SHP77 treated with DMSO at 0.1 percent for 48 hours (cell line): ENCODE measurements at places on chromosomes 6 and 20.
A peak's percentile ranks its signal among the peaks of the same experiment; 100 is the strongest.

DNA sequence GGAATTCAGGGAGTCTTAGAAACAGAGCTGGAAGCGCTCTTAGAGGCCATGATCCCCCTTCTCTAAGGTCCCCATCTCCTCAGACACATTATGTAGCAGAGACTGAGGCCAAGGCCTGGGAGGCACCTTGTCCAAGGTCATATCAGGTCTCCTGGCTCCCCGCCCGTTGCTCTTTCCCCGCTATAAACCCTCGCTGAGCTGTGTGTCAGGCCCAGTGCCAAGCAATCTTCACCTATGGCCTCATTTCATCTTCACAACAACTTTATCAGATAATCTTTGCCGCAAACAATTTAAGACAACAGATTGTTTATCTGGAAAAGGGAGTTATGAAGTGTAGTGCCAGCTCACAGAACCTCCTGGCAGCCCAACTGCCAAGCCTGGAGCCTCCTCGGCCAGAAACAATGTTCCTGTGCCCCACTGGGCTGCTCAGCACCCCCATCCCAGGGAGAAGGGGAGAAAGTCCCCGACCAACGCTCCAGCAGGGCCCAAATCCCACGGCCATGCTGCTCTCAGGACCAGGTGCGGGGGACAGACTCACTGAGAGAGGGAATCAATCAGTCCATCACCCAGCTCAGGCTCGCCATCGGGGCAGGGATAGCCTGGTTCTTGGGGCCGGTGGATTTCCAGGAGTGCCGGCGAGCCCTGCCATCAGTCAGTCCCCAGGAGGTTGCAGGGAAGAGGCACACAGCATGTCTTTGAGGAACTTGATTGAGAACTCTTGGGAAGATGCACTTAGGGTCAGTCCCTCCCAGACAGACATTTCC lies 16.9 kb upstream of the FANCE start:
- no peak for DNase-seq

- DNase-seq, result no peak
Measured at GRCh38 chr6:1395506-1395905, 6.1 kb downstream of the FOXF2 start.

- DNase-seq, result no peak
Measured at GRCh38 chr6:49468042-49468441, 4.9 kb downstream of the CENPQ start.

DNA sequence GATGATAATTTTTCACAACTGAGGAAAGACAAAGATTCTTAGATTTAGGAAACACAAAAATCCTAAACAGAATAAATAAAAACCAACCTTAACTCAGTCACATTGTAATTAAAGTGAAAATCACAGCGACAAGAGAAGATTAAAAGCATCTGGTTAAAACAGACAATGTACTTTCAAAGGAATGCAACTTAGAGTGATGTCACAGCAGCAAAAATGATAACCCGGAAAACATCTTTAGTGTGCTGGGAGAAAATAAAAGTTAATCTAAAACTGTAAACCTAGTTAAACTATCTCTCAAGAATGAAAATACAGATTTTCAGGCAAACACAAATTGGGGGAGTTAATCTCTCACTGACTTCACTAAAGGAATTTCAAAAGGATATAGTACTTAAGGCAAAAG lies 76.8 kb upstream of the OGFRL1 start:
- no peak for DNase-seq

- no peak for DNase-seq
Measured at GRCh38 chr6:16222826-16223225, 15.6 kb upstream of the GMPR start.

DNA sequence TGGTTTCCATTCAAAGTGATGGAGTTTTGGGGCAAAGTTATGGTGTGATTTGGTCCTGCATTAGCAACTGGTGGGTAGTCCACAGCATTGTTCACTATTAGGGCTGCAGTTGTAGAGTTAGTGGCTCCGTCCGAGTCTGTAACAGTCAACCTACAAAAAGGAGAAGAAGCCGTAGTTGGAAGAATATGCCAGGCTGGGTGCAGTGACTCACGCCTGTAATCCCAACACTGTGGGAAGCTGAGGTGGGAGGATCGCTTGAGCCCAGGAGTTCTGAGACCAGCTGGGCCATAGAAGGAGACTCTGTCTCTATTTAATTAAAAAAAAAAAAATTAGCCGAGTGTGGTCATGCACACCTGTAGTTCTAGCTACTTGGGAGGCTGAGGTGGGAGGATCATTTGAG lies 69.5 kb downstream of the KIAA0319 start:
- DNase-seq, result no peak

GRCh38 chr20:59145247-59145923 lies 18.2 kb upstream of the ZNF831 start:
- DNase-seq, result no peak

- DNase-seq, result no peak
Measured at GRCh38 chr20:47667531-47668312, 117.6 kb downstream of the SULF2 start.

DNA sequence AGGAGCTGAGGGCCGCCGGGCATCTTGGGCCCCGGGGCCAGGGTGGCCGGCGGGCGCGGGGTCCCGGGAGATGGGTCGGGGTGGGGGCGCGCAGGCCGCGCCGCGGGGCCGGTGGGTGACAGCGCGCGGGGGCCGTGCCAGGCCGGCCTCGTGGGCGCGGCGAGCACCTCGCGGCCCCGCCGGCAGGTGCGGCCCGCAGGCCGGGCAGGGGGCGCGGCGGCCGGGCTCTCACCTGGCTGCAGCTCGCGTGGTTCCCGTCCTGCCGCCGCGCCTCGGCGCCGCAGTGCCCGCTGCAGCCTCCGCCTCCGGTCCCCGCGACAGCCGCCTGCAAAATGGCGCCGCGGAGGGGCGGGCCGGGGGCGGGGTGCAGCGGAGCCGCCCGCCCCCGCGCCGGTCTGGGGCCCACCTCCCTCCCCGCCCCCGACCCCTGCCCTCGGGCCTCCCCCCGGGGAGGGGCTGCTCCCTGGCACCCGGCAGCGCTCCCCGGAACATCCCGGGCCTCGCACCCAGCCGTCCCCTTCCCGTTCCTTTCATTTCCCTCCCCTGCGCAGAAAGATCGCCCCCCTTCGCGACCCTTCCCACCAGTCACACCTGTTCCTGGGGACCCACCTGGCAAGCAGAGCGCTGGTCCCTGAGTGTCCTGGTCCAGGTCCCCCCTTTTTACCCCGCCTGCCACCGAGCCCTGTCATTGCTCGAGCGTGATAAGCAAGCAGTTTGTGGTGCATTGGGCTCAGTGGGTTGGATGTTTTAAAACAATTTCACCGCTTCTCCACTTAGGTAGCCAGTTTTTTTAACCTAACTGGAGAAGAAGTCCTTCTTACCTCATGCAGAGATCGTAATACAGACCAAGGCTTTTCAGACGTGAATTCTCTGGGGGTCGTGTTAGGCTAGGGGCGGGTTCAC lies at the start of gene SLC23A2:
TSS of gene SLC23A2 (minus strand) at position 337 of the 903 bp plus-strand sequence. CDS start 68,948 bp downstream, outside the sequence.
- no peak for DNase-seq

- no peak for DNase-seq
Measured at GRCh38 chr20:35653893-35654292, 10.8 kb downstream of the CPNE1 start.

DNA sequence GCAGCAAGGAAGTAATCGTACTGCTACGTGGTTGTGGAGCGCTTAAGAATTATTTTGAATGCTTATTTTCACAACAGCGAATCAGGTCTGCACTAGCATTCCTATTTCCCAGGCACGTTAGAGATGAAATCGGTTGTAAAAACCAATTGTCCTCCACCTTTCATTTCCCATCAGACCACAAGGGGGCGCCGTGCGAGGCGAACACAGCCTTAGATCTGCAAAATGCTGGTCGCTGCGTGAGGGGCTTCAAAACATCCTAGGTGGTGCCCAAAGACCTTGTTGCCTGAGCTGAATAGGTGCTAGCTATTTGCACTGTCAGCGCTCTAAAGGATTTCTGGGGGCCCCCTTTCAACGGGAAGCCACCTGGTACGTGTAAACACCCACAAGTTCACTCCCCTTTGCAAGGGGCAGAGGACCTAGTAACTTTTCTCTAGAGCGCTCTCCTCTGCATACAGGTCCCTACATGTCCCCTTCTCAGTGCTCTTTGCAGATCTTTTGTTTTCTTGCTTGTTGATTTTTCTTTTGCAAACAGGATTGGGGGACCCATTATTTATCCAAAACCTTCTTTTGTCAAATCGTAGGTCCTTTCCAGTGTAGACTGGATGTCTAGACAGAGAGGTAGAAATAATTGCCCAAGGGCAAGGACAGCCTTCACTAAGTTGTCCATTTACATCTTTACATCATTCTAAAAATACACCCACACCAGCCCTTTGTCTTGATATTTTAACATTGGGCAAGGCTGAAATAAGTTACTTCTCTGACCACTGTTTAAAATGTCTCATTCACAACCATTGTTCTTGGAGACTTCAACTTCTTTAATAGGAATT lies 59.8 kb downstream of the NEDD9 start:
- DNase-seq, result peak; percentile 6

DNA sequence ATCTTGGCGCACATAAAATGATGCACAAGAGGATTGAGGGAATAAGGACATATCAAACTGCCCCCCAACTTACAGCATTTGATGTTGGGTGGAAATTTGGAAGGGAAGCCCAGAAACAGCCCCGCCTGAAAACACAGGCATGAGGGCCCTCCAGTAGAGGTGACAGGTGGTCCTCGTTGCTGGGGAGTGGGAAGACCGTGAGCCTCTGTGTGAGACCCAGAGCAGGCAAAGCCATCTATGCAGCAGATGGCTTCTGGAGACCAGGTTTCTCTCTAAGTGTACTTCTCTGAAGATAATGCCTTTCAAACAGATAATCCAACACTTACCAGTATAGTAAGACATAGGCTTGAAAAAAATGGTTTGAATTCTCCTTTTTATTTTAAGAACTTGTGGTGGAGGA lies 132.2 kb upstream of the INSM1 start:
- peak; percentile 57 for DNase-seq

DNA sequence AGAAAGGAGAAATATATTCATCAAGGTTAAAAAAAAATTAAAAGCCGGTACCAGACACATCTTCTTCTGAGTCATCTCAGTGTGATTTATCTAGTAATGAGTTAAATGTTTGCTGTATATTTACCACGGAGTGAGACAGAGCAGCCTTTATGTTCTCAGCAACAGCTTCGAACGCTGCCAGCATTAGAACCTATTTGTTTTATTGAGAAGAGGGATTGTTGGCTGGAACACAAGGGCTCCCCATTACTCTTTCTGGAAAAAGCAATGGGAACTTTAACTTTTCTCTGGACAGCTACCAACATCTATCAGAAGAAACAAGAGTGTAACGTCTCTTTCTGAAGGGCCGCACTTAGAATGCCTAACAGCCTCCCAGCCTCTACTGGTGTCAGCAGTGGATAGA lies 105.3 kb upstream of the TAB2 start:
- DNase-seq, result no peak

- no peak for DNase-seq
Measured at GRCh38 chr6:16511723-16512489, 249.4 kb downstream of the ATXN1 start.

GRCh38 chr20:33916768-33917167 lies 76.9 kb upstream of the RALY start:
- no peak for DNase-seq

DNA sequence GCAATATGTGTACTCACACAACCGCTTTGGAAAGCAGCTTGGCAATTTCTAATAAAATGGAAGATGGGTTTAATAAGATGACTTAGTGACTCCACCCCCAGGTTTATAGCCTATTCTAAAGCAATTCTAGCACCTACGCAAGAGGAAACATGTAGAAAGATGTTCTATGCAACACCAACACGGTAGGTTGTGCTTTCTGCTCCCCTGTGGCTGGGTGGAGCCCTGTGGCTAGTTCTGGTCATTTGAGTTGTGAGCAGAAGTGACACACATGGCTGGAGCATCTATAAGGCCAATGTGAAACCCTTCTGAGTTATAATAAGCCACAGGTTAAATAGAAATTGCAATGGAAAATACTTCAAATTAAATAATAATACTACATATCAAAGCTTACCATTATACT lies 310.7 kb downstream of the CD83 start:
- no peak for DNase-seq

GRCh38 chr6:72699159-72699558 lies 77.3 kb downstream of the KCNQ5 start:
- DNase-seq, result no peak

DNA sequence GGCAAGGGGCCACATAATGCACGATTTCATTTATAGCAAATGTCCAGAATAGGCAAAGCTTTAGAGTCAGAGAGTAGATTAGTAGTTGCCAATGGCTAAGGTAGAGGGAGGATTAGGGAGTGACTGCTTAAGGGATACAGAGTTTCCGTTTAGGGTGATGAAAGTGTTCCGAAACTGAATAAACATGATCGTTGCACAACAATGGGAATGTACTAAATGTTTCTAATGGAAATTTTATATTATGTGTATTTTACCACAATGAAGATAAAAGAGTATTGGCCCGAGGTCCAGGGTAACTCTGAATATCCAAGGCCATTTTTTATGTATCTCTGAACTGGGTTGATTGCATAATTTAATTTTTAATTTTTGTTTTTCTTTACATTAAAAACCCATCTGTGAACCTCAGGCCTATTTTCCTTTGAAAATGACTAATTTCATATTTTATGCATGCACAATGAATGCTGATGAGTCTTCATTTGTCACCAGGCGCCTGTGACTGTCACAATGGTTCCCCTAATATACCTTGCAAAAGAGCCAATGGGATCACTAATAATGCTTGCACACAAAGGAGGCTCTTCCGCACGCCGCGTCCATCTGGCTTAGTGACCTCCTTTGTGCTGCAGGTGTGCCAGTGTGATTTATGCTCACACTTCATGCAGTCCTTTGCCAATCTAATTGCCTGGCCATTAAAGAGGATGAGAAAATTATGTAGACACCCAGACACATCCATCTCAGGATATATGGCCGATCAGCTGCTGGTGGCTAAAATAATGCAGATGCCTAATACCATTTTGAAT lies 612.5 kb downstream of the CDH26 start:
- DNase-seq, result peak; percentile 75

- no peak for DNase-seq
Measured at GRCh38 chr20:60516442-60516841, 558.2 kb downstream of the CDH26 start.

DNA sequence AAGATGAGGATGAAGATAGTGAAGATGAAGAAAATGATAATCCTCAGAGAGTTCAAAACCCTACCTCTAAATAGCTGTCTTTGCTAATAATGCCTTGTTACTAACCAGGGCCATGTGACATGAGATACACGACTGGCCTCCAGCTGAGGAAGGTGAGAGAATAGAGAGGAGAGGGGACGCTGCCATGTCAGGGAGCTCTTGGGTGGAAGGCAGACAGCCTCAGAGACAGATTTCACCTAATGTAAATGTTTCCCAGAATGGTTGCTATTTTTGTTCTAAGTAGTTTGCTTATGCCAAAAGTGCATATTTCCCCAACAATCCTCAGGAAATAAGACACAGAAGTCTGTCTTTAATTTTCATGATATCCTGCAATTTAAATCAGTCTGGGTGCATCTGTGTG lies 138.4 kb downstream of the ELOVL4 start:
- no peak for DNase-seq

- DNase-seq, result no peak
Measured at GRCh38 chr6:148746363-148747144, at the start of gene UST. Gene UST, plus strand, starts transcription at chr6:148747030. Its CDS starts 401 bp downstream, at chr6:148747431.
